ENCODE measurements at places on chromosomes 1 and 21.

DNA sequence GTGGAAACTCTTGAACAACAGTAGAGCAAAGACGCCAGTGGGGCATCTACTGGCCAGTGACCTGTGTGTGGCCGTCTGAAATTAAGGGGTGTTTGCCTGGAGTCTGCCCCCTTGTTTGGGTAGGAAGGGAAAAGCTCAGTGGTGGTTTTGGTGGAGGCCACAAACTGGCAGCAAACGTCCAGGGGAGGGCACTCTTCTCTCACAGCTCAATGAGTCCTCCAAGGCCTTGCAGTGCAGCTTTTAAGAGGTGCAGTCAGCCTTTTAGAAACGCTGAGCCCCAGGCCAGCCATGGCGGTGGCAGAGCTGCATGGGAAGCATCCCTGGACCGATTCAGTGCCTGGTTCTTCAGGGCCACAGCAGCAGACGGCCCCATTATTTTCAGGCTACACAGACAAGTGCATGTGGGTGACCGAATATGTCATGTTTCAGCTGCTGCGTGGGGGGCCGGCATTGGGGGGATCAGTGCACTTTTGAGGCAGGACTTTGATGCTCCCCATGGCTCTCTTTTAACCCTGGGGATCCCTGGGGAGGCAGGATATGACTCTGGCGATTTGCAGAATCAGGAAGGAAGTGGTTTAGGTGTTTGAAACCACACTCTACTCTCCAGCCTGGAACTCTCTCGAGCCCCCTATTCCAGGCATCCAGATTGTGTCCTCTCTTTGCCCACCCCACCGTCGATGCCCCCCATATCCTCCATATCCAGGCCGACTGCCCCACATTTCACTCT is 414.0 kb downstream of the PRDM2 start:
- peak; percentile 9 for DNase-seq

DNA sequence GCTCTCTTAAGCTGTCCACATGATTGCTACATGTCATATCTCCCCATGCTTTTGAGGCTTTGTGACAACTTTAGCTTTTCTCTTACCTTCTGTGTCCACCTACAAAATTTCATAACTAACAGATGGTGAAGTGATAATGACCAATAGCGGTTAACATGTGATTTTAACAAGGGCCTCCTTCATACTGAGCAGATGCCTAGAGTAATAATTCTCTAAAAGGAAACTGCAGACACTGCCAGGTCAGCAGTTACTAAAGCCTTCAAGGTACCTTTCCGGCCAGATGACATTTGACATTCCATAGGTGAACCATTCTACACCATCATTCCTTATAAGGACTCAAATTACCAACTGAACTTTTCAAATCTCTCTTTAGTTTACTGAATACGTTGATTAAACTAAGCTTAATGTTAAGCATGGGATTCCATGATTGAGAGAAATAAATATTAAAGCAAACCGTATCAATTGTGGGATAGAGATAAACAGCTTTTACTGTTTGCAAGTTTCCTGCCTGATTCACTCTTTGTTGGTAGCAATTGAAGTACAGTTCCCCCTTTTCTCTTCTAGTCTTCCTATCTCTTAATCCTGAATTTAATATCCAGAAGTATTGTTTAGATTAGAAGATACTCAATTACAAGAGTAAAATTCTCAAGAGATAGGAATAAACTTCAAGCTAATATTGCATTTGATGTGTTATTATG is 205.1 kb downstream of the PLA2G4A start:
- DNase-seq: no peak

DNA sequence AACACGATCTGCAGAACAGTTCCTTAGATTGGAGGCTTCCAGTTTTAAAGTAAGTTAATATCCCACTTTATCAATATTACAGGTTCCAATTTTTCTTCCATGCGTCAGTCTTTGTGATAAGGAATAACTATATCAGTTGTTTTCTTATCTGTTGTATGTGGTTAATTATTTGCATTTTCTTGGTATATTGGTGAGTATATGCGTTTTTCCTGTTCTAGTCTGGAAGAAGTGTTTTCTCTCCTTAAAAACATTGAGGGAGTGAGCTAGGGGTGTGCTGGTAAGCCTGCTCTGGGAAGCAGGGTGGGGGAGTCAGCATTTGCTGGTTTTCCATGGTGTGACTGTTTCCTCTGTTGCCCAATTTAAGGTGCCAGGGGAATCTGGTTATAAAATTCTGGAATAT is 50.2 kb upstream of the KIF1B start:
- DNase-seq: no peak

- no peak for DNase-seq
Observed at GRCh38 chr1:2611031-2611501, 21.8 kb downstream of the MMEL1 start.

DNA sequence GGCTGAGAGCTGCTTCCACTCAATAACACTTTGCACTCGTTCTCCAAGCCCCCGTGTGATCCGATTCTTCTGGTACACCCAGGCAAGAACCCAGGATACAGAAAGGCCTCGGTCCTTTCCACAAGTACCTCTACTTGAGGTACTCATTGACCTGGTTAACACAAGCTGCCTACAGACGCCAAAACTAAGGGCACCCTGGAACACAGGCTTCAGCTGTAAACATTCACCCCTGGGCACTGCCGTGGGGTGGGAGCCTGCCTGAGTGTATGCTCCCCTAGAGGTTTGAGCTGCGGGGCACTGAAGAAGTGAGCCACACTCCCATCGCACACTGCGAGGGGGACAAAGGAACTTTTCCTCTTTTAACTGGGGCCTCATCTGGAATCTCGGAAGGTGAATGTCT is 30.5 kb downstream of the LRRC3 start:
- no peak for DNase-seq

DNA sequence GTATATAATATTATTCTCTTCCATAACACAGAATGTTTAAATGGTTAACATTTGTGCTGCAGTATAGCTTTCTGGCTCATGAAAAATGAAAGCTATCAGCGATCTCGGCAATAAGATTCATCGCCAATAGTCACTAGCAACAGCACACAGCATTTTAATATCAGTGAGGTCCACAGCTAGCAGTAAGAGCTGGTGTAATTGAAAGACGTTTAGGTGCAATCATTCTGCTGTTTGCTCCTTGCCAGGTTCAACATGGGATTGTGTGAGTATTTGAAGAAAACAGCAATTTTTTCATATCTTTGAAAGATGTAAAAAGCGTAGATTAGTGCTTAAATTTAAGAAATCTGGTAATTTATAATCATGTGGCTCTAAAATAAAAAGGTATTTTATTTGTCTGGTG is 20.1 kb downstream of the PRKACB start:
- DNase-seq: peak; percentile 25

- DNase-seq: no peak
Observed at GRCh38 chr1:23657659-23658275, 33.8 kb upstream of the RPL11 start.

DNA sequence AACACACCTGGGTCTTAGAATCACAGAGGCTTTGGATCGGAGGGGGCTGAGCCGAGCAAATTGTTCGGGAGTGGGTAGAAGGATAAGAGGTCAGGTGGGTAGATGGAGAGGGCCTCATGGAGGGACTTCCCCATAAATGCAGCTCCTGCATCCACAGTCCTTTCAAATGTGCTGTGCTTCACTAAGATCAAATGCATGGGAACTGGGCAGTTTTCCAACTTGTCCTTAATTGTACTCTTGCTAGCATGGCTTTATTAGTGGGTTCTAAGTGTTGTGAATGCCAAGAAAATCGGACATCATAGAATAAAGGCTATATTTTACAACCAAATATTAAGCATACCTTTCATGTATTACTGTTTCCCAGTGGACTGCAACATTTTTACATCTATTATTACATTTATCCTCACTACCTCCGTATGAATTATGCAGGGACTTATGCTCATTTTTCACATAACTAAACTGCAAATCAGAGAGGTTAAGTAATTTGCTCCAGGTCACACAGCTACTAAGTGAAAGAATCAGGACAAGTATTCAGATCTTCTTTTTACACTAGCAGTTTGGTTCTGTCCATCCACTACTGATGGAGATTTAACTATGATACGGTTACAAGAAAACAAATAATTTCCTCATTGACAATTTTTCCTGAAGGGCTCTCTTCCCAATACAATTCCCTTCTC is 174.5 kb upstream of the RUNX1 start:
- DNase-seq: no peak

DNA sequence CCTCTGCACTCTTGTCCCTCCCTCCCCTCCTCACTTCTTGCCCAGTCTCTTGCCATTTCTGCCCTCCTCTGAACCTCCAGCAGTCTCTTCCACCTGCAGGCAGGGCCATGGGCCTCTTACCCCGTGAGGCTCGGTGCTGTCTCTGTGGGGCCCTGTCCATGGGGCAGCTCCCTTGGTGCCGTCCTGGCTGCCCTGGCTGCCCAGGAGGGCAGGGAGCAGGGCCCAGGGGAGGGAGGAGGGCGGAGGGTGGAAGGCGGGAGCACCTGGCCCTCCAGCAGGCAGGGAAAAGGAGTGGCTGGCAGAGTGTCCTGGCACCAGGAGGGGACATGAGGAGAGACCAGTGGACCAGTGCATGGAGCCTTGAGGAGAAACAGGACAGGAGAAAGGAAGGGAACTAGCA is at the start of gene RORC:
Gene RORC, minus strand, starts transcription at position 198 of the 400 bp plus-strand sequence. Its CDS starts 38 bp downstream, at position 160.
- no peak for DNase-seq

GRCh38 chr1:161719325-161719611 is 2.1 kb upstream of the FCRLB start:
- DNase-seq: no peak

GRCh38 chr1:231803353-231803752 is 176.8 kb downstream of the DISC1 start:
- no peak for DNase-seq

DNA sequence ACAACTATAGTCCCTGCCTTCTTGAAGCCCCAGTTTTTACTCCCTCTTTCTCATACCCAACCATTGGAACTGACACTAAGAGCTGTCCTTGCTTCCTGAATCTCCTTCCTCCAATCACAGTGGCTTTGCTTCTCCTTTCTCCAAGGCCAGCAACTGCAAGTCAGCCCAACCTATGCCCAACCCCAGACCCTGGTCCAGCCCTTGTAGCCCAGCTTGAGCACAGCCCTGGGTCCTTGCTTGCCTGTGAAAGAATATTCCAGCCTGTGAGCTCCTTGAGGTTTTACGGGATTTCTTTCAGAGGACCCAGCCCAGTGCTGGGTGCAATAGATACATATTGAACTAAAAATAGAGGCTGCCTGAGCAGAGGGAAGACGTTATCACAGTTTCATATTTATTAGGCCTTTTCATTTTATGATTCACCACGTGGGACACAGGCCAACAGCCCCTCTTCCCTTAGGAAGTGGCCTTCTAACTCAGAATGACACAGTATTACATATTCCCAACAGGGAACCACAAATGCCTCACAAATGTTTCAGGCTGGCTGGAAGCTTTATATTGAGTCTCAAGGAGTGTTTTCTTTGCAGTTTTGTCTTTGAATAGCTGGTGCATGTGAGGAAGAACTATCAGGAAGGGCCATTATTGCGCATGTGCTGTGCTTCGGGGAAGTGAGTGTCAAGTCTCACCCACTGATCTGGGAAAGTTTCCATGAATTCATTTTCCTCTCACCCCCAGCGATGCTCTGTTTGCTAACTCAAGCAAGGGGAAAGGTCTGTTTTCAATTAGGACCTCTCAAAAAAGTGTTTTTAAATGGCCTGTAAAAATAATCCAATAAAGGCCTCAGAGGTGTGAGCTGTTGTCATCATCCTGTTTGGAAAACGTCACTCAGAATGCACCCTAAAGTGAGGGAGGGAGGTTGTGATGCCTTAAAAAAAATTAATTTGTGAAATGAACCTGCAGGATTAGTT is 92.3 kb upstream of the NFIA start:
- no peak for DNase-seq

DNA sequence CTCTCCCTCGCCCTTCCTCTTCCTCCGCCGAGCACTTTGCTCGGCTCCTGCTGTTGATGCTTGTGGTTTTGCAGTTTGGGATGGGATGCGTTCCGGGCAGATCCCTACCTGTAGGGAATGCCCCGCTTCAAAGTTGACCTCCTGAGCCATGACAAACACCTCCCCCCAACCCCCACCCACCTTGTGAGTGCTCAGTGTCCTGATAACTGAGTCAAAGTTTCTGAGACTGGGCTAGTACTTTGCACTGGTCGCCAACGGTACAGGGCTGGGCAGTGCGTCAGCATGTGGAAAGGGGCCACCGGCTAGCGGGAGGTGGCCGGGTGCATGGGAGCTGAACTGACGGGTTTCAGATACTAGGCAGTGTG is 771 bp downstream of the RABGAP1L start:
- no peak for DNase-seq

- no peak for DNase-seq
Observed at GRCh38 chr1:151510614-151510956, 602 bp upstream of the CGN start.

DNA sequence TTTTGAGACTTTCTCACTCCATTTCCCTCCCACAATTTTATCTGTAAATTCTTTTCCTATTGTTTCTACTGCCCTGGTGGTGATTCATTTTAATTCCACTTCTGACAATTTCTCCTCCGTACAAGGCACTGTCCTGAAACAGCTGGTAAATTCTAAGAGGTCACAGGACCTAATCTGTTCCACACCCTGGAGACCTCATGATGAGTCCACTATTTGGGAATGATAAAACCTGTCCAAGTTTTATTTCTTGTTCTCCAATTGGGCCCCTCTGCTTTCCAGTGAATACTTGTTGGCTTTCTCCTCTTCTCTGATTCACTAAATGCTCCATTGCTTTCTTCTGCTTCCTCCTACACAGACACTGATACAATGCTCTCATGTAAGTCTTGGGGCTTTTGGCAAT is 343.1 kb upstream of the DUSP10 start:
- no peak for DNase-seq

GRCh38 chr1:93328809-93329760 is 16.6 kb upstream of the DR1 start:
- no peak for DNase-seq

All from natural killer cell (primary cell).